ENCODE measurements at places on chromosomes 7 and 10. TPM values are rescaled to one million over a fixed set of nuclear protein-coding genes. Genes with fewer than 3 reads are reported as not detected.

The MEIG1 gene
- total RNA-seq: 1.4 TPM

The FOXL3 gene
- not detected for total RNA-seq

The KCND2 gene
- not detected for total RNA-seq

DNA sequence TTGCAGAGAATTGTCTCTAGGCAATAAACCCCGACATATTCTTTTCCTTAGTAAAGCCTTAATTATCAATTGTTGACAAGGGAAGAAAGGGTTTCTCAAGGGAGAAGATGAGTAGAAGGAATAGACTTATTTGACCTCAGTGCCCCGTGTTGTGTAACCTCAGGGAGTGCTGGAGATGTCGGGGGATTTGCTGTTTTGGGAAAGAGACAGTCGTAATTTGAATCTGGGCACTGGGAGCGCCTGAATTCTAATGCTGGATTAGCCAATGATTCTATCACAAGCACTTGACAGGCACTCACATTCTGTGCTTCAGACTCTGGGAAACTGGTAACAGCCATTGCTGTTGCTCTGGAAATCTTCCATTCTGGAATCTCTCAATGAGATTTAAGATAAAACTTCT is 13.8 kb upstream of the LMOD2 start:
- no peaks in the 10 kb centered on the region for H3K36me3 ChIP-seq
- no peak overlapping the region for H3K27ac ChIP-seq
- peaks cover 18% of the 10 kb centered on the region for H3K27me3 ChIP-seq
- no peaks in the 10 kb centered on the region for H3K4me1 ChIP-seq

DNA sequence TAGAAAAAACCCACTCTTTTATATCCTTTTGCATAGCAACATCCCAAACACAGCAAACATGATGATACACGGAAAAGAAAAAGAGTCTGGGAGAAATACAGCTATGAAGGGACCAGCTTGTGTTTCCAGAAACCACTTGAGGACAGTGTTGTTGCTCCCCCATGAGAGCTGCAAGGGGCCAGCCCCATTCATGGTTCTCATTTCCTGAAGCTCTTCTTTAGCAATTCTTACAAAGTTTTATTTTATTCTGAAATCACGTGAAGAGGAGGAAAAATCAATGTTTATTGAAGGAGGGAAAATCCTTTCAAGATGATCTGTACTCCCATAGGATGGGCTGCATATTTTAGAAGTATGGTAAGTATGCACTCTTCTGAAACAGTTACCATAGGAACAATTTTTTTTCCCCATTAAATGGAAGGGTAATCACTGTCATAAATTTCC is 17.5 kb upstream of the PRTFDC1 start:
- peaks cover 2% of the 10 kb centered on the region for H3K4me1 ChIP-seq
- no peak overlapping the region for H3K4me3 ChIP-seq
- no peaks in the 10 kb centered on the region for H3K27me3 ChIP-seq
- H3K36me3 ChIP-seq: no peaks in the 10 kb centered on the region
- DNase-seq: no peak
- H3K27ac ChIP-seq: no peak overlapping the region

GRCh38 chr7:114648680-114649079 is 234.1 kb downstream of the FOXP2 start:
- no peak for DNase-seq
- no peaks in the 10 kb centered on the region for H3K4me1 ChIP-seq
- H3K4me3 ChIP-seq: no peak overlapping the region
- H3K27me3 ChIP-seq: peaks cover 7% of the 10 kb centered on the region

DNA sequence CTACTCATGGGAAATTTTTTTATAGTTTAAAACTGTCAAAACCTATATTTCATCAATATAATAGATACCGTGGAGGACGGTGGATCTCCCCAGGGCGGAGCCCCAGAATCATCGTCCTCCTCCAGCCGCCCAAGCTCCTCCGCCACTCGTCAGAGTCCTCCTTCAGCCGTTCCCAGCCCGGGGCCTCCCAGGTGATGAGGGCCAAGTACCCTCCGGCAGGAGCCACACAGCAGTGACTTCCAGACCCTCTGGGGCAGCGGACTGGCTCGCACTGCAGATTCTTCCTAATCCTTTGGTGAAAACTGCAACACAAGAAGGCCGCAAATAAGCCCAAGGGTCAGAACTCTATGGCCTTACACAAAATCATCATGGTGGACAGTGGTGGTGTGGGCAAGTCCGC is 26.8 kb upstream of the ABCB5 start:
- DNase-seq: no peak
- no peak overlapping the region for H3K27ac ChIP-seq
- H3K27me3 ChIP-seq: peaks cover 3% of the 10 kb centered on the region
- no peaks in the 10 kb centered on the region for H3K4me1 ChIP-seq

- peaks cover 3% of the 10 kb centered on the region for H3K36me3 ChIP-seq
- peaks cover 18% of the 10 kb centered on the region for H3K27me3 ChIP-seq
- no peak for DNase-seq
- H3K4me3 ChIP-seq: no peak overlapping the region
These were observed 88.9 kb downstream of the SCRN1 start for GRCh38 chr7:29900745-29901144.

DNA sequence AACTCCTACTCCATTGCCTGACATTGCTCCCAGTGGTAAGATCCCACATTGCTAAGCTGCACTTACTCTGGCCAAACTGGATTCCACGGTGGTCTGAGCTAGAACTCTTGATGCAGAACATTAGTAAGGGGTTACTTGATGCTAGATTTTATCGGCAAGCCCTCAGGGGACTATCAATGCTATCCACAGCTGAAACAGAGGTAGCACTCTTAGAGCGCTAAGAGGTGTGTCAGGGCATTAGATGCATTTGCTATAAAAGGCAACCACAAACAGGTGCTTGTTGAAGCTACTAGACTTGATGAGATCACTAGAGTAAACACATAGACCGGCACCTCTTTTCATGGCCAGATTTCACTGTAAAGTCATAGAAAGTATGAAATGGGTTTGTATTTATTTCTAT is 116.3 kb downstream of the MDFIC start:
- no peaks in the 10 kb centered on the region for H3K27me3 ChIP-seq
- no peak overlapping the region for H3K4me3 ChIP-seq
- H3K36me3 ChIP-seq: no peaks in the 10 kb centered on the region
- DNase-seq: no peak

- H3K36me3 ChIP-seq: no peaks in the 10 kb centered on the region
- peaks cover 4% of the 10 kb centered on the region for H3K4me1 ChIP-seq
- no peak for DNase-seq
- H3K27me3 ChIP-seq: peaks cover 9% of the 10 kb centered on the region
- H3K27ac ChIP-seq: no peak overlapping the region
- H3K4me3 ChIP-seq: no peak overlapping the region
These were observed 42.6 kb upstream of the INSIG1 start for GRCh38 chr7:155255071-155255470.

Data from activated CD4-positive, alpha-beta memory T cell treated with anti-CD3 and anti-CD28 coated beads for 36 hours (primary cell).